ENCODE measurements at places on chromosomes 12 and 14.
A peak's percentile ranks its signal among the peaks of the same experiment; 100 is the strongest.

DNA sequence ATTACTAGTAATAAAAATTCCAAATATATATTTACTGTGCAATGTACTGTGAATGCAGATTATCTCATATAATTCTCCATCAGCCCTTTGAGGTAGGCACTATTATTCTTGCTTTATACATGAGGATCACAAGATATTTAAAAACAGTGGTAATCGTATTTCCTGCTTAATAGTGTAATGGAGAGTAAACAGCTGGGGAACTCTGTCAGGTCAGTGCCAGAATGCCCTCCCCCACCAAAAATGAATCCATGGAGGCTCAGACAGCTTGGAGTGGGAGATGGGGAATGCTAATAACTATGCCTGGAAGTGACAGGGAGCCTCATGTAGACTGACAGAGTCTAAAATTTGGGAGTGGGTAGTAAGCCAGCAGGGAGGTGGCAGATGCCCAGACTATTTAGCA lies 153.6 kb downstream of the PAH start:
- DNase-seq: no peak

GRCh38 chr12:121949648-121950397 lies 31.4 kb downstream of the CFAP251 start:
- DNase-seq: no peak

GRCh38 chr12:130334937-130335336 lies 2.8 kb upstream of the PIWIL1 start:
- no peak for DNase-seq

DNA sequence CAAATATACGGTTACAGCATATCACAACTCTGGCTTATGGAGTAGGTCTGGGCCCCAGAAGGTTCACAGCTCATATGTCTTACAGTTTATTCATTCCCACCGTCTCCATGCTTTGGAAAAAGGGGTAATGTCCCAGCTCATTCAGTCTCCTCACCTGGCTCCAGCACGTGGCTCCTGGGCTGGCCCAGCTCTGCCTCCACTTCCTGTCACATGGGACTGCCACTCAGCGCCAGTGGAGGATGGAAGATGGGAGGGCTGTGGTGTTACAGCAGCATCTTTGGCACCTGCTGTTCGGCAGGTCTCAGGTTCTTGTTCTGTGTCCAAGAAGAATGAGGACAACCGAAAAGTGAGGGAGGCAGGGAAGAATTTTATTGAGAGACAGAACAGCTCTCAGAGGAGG lies 216.3 kb upstream of the ATXN7L3B start:
- no peak for DNase-seq

GRCh38 chr12:112803620-112804282 lies 12.2 kb downstream of the RPH3A start:
- no peak for DNase-seq

DNA sequence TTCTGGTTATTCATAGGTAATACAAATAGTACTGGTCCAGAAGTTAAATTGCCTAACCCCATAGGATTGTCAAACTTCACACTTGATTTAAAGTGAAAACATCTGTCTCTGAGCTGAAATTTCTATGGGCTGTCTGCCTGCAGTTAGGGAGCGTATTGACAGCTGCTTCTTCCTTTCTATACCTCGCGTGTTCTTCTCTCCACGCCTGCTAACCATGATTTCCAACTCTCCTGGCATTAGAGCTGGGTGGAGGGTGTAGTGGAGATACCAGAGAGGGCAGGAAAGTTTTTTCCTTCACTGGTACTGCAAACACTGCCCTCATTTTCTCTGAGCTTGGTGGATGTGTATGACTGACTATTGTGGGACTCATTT lies 429.0 kb upstream of the FBXO33 start:
- DNase-seq: no peak

DNA sequence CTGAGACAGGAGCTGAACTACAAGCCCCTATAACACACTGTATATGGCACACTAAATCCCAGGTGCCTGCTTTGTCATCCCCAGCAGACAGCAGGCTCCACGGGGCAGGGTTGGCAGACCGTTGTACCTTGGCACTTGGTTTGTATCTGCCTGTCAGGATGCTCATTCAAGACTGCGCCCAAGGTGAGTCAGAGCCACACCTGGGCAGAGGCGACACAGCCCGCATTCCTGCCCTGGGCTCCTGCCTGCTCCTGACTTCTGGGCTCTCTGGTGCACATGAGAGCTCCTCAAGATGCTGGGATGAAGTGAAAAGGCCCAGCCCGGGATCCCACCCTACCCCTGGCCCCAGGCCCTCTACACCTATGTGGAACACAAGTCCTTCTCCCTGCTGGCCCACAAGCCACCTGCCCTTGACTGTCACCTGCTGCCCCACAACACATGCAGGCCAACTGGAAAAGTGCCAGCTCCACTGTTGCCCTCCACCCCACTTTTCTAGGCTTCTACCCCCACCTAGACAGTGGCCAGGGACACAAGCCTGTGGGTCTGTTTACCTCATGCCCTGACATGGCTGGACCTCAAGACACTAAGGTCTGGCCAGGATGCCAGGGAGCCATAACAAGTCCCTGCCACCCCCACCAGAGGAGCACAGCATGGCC lies 30.8 kb upstream of the PNMA1 start:
- no peak for DNase-seq

GRCh38 chr12:112555621-112556233 lies 137.0 kb downstream of the PTPN11 start:
- DNase-seq: no peak

DNA sequence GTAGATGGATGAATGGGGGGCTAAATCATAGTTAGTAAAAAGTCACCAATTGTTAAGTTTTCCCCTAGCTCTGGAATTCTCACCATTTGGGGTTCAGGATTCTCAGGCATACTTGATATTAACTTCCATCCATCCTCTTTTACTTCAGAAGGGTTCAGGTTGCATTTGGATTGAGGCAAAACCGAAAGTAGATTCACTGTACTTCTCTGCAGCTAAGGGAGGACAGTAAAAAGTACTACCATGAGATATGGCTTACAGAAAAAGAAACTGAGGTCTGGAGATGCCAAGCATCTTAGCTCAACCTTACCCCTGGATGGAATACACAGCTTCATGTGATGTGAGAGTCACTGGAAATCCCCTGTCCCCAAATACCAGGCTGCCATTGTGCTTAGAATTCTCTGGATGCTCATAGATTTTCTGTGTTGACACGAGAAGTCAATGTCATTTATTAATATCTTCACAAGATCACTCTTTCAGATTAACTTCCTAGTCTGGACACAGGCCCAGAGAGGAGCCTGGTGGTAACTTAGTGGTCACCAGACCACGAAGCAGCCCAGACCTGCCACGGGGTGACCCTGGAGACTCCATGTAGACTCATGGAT lies 87.1 kb downstream of the SSPN start:
- no peak for DNase-seq

GRCh38 chr14:71647086-71647784 lies 285.0 kb upstream of the RGS6 start:
- DNase-seq: no peak

DNA sequence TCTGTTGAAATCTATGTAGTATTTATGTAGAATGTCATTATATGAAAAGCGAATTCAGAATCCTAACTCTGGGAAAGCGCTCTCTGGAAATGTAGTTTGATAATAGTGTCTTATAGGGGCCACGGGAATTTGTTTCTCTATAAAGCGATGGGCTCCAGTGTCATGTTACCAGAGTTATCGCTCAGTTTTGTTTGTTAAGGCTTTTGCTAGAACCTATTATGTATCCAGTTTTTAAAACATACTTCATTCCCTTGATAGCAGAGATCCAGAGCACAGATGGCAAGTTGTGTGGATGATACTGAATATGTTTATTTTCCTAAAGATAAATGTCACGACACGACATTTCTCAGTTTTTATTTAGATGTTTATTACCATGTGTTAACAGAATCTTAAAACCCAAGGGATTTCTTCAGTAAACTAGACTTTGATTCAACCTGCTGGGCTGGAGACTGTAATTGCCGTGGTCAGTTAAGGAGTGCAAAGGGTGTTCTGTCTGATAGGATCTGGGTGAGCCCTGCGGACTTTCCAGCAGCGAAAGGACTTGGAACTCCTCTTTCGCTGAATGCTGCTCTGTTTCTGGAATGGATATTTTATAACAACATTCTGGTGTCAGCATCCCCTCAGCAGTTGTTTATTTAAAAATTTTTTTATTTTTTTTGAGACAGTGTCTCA lies 1.7 kb upstream of the DNAH10 start:
- no peak for DNase-seq

- no peak for DNase-seq
Measured at GRCh38 chr14:101932673-101933072, 31.7 kb upstream of the DYNC1H1 start.

DNA sequence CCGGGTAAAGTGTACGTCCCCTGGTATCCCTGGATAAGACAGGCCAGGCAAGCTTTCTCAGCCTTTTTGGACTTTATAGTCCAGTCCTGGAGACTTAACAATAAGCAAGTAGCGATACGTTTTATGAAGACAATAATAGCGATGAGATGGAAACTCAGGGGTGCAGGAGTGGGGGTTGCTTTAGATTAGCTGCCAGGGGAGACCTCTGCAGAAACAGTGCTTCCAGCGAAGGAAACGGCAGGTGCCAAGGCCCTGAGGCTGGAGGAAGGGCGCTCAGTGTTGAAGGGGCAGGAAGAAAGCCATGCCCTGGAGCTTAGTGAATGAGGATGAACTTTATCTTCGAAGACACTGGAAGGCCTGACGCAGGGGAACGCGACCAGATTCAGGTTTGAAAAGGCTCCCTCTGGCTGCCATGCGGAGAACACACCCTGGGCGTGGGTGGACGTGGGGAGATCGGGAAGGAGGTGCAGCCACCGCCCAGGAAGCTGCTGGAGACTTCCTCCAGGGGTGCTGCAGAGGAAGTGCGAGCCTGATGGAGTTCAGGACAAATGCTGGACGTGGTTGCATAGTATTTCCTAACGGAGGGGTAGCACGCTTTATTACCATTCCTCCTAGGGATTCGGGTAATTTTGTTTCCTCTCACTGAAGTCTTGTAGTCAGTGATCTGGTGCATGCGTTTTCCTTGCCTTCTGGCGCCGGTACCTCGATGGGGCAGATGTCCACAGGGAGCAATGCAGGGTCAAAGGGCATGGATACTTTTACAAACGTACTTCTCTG lies 26.1 kb upstream of the UBC start:
- peak; percentile 71 for DNase-seq
